Breast epithelium (tissue), 4 donors: ENCODE measurements at places on chromosomes 7 and 10.

DNA sequence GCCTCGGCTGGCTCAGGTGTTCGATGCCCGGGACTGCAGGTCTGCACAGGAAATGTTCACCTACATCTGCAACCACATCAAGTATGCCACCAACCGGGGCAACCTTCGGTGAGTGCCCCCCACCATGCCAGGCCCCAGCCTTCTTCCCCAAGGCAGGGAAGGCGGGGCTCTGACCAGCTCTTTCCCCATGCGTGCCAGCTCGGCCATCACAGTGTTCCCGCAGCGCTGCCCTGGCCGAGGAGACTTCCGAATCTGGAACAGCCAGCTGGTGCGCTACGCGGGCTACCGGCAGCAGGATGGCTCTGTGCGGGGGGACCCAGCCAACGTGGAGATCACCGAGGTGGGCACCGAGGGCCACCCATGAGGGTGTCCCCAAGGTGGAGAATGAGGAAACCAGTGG, 7.5 kb downstream of the NOS3 start:
- no peak for DNase-seq

DNA sequence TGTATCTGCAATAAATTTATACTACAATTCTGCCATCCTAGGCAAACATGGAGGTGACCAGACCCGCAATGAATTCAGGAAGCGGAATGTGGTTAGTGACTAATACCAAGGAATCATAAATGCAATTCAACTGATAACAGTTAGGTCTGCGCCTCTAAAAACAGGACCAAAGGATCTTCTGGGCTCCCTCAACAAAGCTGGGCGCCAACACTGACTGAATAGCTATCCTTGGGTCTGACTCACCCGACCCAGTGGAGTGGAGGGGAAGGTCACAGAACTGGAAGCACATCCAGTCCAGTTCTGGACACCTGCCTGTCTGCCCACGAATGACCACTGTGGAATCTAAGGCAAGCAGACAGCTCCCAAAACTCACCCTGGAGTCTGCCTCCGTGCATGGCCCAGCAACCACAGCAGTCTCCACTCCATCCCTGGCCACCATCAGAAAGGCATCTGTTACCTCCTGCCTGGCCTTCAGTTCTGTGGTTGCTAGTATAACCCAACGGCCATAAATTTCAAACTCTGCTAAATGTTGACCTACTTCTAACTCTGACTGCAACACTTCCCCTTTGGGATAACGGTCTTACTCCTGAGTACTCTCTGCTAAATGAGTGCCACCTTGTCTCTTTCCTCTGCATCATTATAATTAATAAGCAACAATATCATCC, 43.0 kb upstream of the DLX6 start:
- DNase-seq, result no peak

GRCh38 chr7:106452031-106452851, 167.5 kb upstream of the NAMPT start:
- no peak for DNase-seq

GRCh38 chr10:24854256-24854655, 98.2 kb downstream of the PRTFDC1 start:
- no peak for DNase-seq

DNA sequence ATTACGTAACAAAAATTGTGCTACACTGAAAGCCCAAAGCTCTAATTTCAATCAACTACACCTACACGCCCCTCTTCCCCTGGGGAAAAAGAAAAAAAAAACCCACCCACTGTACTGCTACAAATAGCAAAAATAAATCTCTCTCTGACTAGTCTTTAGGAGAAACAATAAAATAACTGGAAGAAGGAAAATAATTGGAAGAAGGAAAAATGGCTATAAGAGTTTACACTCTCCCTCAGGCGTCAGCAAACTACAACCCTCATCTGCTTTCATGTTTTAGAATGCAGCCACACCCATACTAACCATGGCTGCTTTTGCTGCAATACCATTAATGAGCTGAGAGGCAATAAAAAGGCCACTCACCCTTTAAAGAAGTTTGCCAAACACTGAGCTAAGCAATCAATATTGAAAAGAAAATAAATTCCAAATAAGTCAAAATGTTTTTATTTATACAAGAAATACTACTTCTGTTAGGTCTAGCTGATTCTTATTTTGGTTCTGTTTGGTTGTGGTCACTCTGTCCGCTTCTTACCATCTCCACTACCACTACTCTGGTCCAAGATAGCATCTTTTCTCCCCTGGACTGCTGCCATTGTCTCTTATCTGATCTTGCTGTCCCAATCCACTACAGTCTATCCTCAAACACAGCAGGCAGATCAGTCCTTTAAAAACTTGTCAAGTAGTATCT, 3.8 kb downstream of the MINDY3 start:
- no peak for DNase-seq
